ENCODE measurements at places on chromosomes 5 and 9. TPM values are rescaled to one million over a fixed set of nuclear protein-coding genes. Genes with fewer than 3 reads are reported as not detected.

The CNTFR gene
- total RNA-seq: 1.2 TPM

The BTNL8 gene
- total RNA-seq: 0.48 TPM

DNA sequence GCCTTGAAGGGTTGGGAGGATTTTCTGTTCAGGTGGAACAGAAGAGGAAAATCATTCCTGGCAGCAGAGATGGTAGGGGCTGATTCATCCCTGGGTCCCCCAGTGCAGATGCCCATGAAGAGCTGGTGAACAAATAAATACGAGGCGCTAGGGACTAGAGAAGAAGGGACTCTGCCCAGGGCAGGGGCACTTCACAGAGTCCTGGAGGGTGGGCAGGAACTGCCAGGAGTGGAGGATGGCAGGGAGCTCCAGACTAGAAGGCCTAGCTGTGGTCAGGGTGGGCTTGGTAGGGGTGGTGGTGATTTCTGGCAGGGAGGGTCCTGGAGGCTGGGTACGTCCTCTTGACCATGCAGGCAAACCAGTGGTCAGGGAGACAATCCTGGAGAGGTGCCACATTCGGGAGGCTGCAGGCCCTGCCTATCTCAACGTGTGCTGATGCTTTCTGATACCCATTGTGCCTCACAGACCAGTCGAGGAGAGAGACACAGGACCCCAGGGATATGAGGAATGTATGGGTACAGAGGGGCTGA, 69.9 kb downstream of the CRB2 start:
- H3K36me3 ChIP-seq: no peaks in the 10 kb centered on the region
- peaks cover 14% of the 10 kb centered on the region for H3K4me1 ChIP-seq
- DNase-seq: no peak
- no peaks in the 10 kb centered on the region for H3K27me3 ChIP-seq
- no peak overlapping the region for H3K27ac ChIP-seq
- no peak overlapping the region for H3K4me3 ChIP-seq

The RNF180 gene
- total RNA-seq: 2.3 TPM

DNA sequence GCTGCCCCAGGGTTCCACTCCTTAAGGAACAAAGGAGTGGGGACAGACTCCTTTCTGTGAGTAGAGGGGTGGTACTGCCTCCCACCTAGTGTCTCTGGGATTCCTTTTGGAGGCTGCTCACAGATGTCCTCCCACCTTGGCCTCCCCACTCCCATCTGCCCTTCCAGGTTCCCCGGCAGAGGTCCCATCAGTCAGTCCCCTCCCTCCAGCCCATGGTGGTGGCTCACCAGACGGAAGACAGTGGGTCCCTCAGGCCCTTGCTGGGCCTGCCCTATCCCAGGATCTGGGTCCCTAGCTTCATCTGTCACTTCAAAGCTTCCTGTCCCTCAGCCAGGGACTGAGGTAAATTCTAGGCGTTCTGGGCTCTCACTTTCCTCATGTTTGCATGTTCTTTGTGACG, 35.6 kb upstream of the NEK6 start:
- H3K27ac ChIP-seq: no peak overlapping the region
- DNase-seq: no peak
- no peaks in the 10 kb centered on the region for H3K36me3 ChIP-seq
- H3K27me3 ChIP-seq: no peaks in the 10 kb centered on the region

The OR1Q1 gene
- not detected for total RNA-seq

- H3K36me3 ChIP-seq: no peaks in the 10 kb centered on the region
- no peak overlapping the region for H3K4me3 ChIP-seq
- H3K4me1 ChIP-seq: no peaks in the 10 kb centered on the region
- no peaks in the 10 kb centered on the region for H3K27me3 ChIP-seq
- H3K27ac ChIP-seq: no peak overlapping the region
- DNase-seq: no peak
These were observed 146.3 kb downstream of the SNX18 start for GRCh38 chr5:54663866-54664265.

- no peak for DNase-seq
- no peak overlapping the region for H3K4me3 ChIP-seq
- H3K36me3 ChIP-seq: no peaks in the 10 kb centered on the region
These were observed 35.8 kb upstream of the CDH6 start for GRCh38 chr5:31157720-31158119.

The C5orf52 gene
- not detected for total RNA-seq

DNA sequence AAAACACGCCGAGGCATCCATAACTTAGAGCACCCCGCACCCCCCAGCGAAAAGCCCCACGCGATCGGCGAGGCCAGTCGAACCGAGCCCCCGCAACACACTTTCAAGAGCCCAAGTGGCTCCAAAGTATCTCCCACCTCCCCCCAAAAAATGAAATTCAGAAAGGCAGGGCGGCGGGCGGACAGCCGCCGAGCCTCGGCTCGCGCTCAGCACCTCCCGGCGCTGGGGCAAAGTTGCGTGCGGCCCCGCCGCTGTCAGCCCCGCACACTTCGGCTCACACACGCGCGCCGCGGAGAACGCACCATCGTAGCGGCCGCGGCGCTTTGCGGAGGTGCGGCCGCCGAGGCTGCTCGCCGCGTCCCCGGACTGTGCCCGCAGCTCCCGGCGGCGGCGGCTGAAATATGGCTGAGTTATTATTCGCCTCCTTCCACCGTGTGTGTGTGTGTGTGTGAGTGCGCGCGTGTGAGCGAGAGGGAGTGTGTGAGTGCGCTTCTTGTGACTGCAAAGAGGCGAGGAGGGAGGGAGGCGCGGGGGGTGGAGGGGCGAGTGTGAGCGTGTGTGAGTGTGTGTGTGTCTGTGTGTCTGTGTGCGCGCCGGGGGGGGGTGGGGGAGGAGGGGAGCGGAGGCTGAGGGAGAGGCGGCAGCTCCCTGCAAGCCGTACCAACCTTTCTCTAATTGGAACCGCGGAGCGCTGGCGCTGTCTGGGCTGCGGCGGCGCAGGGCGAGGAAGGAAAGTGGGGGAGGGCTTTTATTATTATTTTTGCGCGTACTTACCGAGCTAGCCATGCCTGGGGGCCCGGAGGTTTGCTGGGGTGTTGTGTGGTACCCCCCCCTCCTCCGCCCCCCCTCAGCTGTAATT, 599 bp downstream of the MLLT3 start:
- H3K4me1 ChIP-seq: peaks cover 6% of the 10 kb centered on the region
- H3K36me3 ChIP-seq: no peaks in the 10 kb centered on the region
- H3K4me3 ChIP-seq: peak overlapping the region; percentile 70
- no peak for DNase-seq
- no peak overlapping the region for H3K27ac ChIP-seq
- peaks cover 11% of the 10 kb centered on the region for H3K27me3 ChIP-seq

DNA sequence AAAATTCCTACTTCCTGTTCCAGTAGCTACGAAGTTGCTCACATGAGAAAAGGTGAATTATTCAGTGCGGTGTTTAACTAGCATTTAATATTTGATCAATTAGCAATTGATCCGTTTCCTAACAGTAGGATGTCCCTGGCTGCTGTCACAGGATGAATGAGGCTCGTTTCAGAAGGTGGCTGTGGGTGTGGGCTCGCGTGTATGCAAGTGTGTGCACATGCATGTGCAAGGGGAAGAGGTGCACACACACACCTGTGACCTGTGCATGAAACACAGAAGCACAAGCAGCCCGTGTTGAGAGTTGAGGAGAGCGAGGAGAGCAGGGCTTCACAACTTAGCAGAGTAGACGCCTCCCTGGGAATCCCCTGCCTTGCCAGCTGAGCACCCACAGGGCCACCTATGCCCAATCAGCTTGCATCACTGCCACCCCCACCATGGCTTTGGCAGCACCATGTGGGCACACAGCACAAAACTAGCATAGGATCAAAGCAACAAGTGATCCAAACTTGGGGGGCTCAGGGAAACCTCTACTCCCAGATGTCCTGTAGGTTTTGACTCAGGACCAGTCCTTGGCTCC, 107.2 kb downstream of the C5orf15 start:
- no peaks in the 10 kb centered on the region for H3K27me3 ChIP-seq
- H3K4me1 ChIP-seq: no peaks in the 10 kb centered on the region
- DNase-seq: no peak
- no peaks in the 10 kb centered on the region for H3K36me3 ChIP-seq
- no peak overlapping the region for H3K4me3 ChIP-seq

DNA sequence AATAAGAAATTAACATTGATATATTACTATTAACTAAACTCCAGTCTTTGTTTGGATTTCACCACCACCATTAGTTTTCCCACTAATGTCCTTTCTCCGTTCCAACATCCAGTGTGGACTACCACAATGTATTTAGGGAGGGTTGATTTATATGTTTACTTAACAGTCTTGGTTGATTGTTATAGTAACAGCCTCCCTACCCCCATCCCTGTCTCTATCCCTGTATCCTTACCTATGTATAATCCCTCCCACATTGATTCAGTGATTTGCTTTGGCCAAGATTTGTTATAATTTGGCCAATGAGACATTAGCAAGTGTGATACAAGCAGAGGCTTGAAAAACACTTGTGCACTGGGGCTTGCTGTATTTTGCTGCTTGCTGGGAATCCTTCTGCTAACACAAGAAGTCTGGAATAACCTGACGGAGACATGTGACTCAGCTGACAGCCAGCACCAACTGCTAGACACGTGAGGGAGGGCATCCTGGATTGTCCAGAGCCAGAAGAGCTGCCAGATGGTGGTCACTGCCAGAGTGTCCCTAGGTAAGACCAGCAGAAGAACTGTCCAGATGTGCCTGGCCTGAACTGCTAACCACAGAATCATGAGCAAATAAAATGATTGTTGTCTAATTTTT, 51.2 kb upstream of the TCF7 start:
- no peak overlapping the region for H3K27ac ChIP-seq
- H3K36me3 ChIP-seq: no peaks in the 10 kb centered on the region
- no peaks in the 10 kb centered on the region for H3K4me1 ChIP-seq
- no peak overlapping the region for H3K4me3 ChIP-seq
- no peaks in the 10 kb centered on the region for H3K27me3 ChIP-seq

The WDR55 gene
- total RNA-seq: 22.8 TPM

GRCh38 chr5:160905285-160905684, 53.3 kb upstream of the ATP10B start:
- DNase-seq: no peak
- no peaks in the 10 kb centered on the region for H3K36me3 ChIP-seq
- no peaks in the 10 kb centered on the region for H3K4me1 ChIP-seq
- H3K4me3 ChIP-seq: no peak overlapping the region
- no peak overlapping the region for H3K27ac ChIP-seq

DNA sequence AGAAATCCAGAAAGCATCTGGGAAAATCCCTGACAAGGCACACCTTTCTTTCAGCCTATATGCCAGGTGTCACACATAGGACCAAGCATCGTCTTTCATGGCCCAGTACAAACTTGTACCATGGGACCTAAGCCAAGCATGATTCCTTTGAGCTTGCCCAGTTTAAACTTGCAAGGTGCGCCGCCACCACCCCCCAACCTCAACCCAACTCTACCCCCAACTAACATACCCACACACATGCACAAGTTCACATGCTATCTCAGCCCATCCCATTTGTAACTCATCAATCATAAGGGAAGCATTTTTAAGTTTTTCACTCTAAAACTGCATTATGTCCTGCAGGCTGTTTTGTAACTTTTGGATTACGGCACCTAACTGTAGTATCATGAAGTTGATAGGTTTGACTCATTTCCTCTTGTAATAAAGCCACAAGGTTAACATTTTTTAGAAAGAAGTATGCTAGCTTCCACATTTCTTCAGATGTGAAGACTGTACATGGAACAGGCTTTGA, 145.9 kb upstream of the FST start:
- H3K4me1 ChIP-seq: no peaks in the 10 kb centered on the region
- H3K27ac ChIP-seq: no peak overlapping the region
- no peak for DNase-seq
- no peaks in the 10 kb centered on the region for H3K27me3 ChIP-seq
- H3K36me3 ChIP-seq: no peaks in the 10 kb centered on the region

DNA sequence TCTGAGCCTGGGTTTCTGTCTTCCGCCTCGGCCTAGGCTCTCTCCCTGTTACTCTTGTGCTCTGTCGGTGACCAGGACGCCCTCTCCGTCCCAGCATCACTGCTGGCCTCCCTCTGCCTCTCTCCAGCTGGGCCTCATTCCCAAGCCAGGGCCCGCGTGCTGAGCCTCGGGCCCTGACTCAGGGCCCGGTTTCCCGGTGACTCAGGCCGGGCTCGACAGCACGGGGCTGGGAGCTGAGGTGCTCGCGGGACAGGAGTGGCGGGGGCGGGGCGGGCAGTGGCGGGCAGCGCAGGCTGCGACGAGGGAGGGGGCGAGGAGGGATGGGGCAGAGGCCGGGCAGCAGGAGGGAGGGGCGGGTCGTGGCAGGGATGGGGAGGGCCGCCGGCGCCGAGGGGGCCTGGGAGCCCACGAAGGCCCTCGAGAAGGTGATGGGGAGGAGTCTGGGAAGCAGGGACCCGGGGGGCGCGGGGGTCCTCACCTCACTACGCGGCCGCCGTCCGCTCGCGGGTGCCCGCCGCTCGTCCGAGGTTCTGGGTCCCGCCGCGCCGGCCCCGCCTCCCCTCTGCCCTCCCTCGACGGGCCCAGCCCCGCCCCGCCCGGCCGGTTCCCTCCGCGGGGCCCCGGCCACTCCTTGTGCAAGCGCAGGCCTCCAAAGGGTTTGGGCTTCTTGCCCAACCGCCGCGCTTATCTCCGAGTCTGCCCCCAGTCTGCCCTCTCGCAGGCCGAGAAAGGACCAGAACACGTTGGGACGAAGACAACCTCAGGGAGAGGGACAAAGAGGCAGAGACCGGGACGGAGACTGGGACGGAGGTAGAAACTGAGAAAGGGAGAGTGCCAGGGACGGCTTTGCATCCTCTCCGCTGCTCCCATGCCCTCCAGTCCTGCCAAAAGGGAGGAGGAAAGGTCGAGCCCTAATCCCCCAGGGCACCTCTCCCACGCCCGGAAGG, at the start of gene ARAP3:
Gene ARAP3, minus strand, starts transcription at position 536 of the 947 bp plus-strand sequence. CDS start 1,744 bp downstream, outside the sequence.
- peaks cover 10% of the 10 kb centered on the region for H3K4me1 ChIP-seq
- H3K27ac ChIP-seq: peak within 1 kb of the TSS; percentile 37

- no peak overlapping the region for H3K4me3 ChIP-seq
- no peaks in the 10 kb centered on the region for H3K27me3 ChIP-seq
- H3K4me1 ChIP-seq: no peaks in the 10 kb centered on the region
- no peaks in the 10 kb centered on the region for H3K36me3 ChIP-seq
- no peak for DNase-seq
These were observed 13.9 kb downstream of the SLC36A1 start for GRCh38 chr5:151461312-151461711.

- no peaks in the 10 kb centered on the region for H3K4me1 ChIP-seq
- no peaks in the 10 kb centered on the region for H3K27me3 ChIP-seq
- no peak overlapping the region for H3K27ac ChIP-seq
- no peak overlapping the region for H3K4me3 ChIP-seq
- no peaks in the 10 kb centered on the region for H3K36me3 ChIP-seq
These were observed 235.2 kb downstream of the PLK2 start for GRCh38 chr5:58224661-58225060.

DNA sequence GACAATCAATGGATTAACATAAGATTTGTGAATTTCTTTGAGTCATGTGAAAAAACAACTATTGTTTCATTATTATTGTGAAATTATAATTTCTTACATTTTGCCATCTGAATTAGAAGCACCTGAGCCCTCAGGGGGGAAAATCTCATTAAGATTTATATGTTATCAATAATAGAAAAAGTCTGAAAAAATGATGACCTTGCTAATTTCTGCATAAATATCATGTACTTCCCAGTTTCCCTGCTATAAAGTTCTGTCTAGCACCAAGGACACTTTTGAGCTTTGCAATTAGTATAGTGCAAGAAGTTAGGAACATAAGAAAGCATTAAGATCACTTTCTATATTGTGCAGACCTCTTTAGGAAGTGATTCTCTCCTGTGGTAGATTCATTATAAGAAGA, 488.3 kb upstream of the TUSC1 start:
- no peak for DNase-seq
- H3K27me3 ChIP-seq: no peaks in the 10 kb centered on the region
- no peaks in the 10 kb centered on the region for H3K36me3 ChIP-seq
- no peak overlapping the region for H3K4me3 ChIP-seq
- no peak overlapping the region for H3K27ac ChIP-seq

All from H1 (cell line).